Stomach (tissue), 19 donors: ENCODE measurements at places on chromosomes 1 and 21.
A peak's percentile ranks its signal among the peaks of the same experiment; 100 is the strongest.

GRCh38 chr1:34742667-34743270 lies 12.1 kb upstream of the GJB5 start:
- DNase-seq, result peak; percentile 86
- H3K36me3 ChIP-seq, result no peaks in the 10 kb centered on the region
- no peak overlapping the region for H3K27ac ChIP-seq
- no peak overlapping the region for H3K4me3 ChIP-seq
- H3K27me3 ChIP-seq, result peaks cover 57% of the 10 kb centered on the region

GRCh38 chr1:113538225-113538624 lies 147.9 kb downstream of the MAGI3 start:
- no peaks in the 10 kb centered on the region for H3K27me3 ChIP-seq
- H3K27ac ChIP-seq, result no peak overlapping the region
- no peak for DNase-seq
- no peaks in the 10 kb centered on the region for H3K36me3 ChIP-seq
- peaks cover 24% of the 10 kb centered on the region for H3K4me1 ChIP-seq
- H3K4me3 ChIP-seq, result no peak overlapping the region

GRCh38 chr1:84724128-84724860 lies 34.0 kb upstream of the SSX2IP start:
- no peaks in the 10 kb centered on the region for H3K27me3 ChIP-seq
- H3K4me1 ChIP-seq, result peaks cover 39% of the 10 kb centered on the region
- H3K4me3 ChIP-seq, result no peak overlapping the region

DNA sequence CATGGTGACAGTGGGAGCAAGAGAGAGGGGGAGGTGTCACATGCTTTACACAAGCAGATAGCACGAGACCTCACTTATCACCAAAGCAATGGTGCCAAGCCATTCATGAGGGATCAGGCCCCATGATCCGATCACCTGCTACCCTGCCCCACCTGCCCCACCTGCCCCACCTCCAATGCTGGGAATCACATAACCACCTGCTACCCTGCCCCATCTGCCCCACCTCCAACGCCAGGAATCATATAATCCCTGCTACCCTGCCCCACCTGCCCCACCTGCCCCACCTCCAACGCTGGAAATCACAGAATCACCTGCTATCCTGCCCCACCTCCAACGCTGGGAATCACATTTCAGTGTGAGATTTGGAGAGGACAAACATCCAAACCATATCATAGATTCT lies 10.6 kb upstream of the AIRE start:
- no peaks in the 10 kb centered on the region for H3K4me1 ChIP-seq
- H3K27me3 ChIP-seq, result no peaks in the 10 kb centered on the region
- H3K4me3 ChIP-seq, result no peak overlapping the region
- DNase-seq, result no peak
- no peaks in the 10 kb centered on the region for H3K36me3 ChIP-seq

- DNase-seq, result peak; percentile 37
- H3K4me3 ChIP-seq, result no peak overlapping the region
- peaks cover 50% of the 10 kb centered on the region for H3K27me3 ChIP-seq
- H3K36me3 ChIP-seq, result no peaks in the 10 kb centered on the region
These were observed 143.0 kb upstream of the GRIK3 start for GRCh38 chr1:37177230-37177864.
